ENCODE measurements at places on chromosomes 6 and 20.

DNA sequence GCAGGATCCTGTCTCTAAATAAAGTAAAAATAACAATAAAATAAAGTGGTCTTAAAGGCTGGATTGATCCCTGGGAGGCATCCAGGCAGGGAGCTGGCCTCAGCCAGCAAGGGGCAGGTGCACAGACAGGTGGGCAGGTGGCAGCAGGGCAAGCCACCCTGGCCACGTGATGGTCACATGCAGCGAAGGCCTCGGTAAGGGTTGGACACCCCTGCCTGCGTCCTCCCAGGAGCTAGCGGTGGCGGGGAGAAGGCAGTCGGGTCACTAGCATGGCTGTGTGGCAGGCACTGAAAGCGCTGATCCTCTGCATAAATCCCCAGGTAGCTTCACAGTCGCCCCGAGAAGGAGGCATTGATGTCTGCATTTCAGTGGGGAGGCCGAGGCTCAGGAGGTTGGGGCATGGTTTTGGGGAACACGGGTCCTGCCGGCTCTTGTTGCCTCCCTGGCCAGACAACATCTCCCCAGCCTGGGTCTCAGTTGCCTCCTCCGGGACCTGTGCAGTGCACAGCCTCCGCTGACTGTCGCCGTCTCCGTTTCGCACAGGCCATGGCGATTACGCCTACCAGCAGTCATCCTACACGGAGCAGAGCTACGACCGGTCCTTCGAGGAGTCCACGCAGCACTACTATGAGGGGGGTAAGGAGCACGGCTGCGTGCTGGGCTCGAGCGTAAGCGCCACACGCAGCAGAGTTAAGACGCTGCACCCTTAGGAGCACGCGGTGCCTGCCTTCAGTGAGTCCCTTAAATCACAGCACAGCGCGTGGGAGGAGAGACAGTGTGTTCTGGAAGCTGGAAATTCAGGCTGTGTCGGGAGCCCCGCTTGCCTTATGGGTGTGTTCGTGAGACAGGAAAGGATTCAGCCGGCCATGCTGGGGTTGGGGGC is 17.7 kb upstream of the MTG2 start:
- no peak for DNase-seq

DNA sequence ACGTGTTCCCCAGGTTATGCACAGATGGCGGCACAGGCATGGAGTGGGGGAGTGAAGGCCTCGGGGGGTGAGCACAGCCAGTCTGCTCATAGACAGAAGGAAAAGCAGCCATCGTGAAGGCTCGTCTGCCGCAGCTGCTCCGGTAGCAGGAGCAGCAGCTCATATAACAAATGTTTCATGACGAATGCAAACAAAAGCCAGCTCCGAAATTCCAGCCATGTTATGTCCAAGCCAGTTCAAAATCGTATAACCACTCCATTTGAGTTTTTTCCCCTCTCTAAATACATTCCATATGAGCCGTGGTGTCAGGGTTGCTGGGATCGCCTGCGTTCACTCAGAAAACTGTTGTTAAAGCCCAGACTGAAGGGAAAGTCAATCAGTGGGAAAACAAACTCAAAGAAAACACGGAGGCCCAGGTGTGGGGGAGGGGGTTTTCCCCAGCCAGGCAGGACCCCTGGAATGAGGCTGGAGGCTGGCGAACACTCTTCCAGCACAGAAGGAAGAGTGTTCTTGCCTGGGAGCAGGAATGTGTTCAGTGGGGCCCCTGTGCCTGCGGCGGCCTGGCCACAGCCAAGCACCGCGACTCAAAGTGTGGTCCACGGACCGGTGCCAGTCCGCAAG is 280.4 kb upstream of the TAB2 start:
- no peak for DNase-seq

- DNase-seq: no peak
Observed at GRCh38 chr6:148192310-148192709, 150.3 kb upstream of the SASH1 start.

DNA sequence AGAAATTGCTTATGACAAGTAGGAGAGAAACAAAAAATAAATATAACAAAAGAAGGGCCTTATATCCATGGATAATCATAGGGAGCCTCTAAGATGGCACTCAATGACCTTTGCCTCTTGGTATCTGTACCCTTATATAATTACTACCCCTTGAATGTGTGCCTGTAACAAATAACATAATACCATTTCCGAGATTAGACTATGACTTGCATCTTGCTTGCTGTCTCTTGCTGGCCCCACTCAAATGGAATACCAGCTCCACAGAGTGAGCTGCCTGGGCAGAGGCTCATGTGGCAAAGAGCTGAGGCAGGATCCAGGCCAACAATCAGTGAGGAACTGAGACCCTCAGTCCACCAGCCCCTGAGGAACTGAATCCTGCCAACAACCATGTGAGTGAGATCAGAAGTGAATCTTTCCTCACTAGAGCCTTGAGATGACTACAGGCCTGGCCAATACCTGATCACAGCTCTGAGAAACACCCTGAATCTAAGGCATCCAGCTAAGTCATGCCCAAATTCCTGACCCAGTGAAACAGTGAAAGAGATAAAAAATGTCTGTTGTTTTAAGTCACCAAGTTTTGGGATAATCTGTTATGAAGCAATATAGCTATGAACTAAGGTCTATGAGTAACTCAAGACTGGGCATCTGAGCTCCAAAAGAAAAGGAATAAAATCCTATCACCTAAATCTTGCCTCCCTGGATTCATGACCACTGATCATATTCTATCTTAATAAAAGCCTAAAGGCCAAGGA is 5.5 kb downstream of the KATNA1 start:
- DNase-seq: no peak

DNA sequence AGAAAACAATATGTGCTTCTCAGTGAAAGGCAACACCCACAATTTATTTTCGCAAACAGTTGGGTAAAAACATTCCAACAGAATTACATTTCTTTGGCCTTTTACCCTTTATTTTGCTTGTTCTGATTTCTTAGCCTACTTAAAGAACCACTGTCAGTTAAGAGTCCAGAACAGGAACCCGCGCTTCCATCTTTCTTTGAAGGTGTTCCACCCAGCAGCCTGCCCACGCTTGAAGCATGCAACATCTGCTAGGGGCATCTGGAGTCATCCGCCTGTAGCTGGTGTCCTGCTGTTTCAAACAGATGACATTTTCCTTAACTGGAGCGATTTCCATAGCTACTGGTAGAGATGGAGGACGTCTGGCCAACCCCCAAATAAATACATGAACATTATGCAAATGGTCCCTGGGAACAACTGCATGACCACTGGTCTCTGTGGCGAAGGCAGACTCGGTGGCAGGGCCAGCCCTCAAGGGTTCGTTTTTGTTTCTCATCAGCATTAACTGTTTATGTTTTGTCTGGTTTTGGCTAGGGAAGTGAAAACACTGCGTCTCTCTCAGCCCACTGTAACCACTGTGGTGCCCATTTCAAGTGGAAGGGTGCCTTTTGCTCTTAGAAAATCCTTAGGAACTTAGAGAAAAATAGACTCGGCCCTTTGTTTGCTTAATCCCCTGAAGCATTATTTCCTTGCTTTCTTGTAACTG is 51.6 kb downstream of the LAMA4 start:
- no peak for DNase-seq

All from activated CD4-positive, alpha-beta memory T cell treated with anti-CD3 and anti-CD28 coated beads, Interleukin-2, amount 10 ng/mL, durations not matched to agents 7 days and 5 days (primary cell).